ENCODE measurements at places on chromosomes 13 and 19. TPM values are rescaled to one million over a fixed set of nuclear protein-coding genes. Genes with fewer than 3 reads are reported as not detected.

Gene CACNG8
- 0.23 TPM for total RNA-seq

Gene PLVAP
- total RNA-seq = not detected

Gene NCR1
- total RNA-seq = not detected

Gene ZNF223
- total RNA-seq = 4.7 TPM

Gene FRY
- 32.3 TPM for total RNA-seq

Data from smooth muscle cell of the umbilical artery (primary cell).